ENCODE measurements at places on chromosomes 2 and 18. TPM values are rescaled to one million over a fixed set of nuclear protein-coding genes. Genes with fewer than 3 reads are reported as not detected.

DNA sequence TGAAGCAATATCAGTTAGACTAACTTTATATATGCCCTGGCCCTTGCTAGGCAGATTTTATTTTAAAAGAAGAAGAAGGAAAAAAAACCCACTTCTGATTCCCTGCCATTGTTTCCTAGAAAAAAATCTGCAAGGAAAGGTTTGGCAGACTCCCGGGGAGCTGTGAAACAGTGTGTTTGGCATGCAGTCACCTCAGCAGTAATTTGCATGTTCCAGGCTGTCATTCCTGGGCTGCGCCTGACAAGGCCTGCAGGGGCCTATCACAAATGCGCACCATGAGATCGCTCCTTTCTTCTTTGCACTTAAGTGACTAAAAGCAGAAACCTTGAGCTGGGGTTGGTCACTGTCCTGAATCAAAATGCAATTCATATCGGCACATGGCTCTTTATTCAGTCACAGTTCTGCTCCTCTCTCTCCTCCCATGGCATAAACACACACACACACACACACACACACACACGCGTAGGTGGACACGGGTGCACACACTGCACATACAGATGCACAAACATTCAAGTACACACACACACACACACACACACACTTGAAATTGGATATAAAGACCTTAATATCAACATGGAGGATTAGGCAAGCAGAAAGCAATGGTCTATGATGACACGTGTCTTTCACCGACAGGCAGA, 172.8 kb downstream of the MYT1L start:
- no peak for DNase-seq

The ZAP70 gene
- total RNA-seq, result 12.6 TPM

- DNase-seq, result no peak
Measured at GRCh38 chr2:26442707-26443106, 35.2 kb downstream of the OTOF start.

- no peak for DNase-seq
Measured at GRCh38 chr2:213036836-213037235, 114.6 kb downstream of the IKZF2 start.

DNA sequence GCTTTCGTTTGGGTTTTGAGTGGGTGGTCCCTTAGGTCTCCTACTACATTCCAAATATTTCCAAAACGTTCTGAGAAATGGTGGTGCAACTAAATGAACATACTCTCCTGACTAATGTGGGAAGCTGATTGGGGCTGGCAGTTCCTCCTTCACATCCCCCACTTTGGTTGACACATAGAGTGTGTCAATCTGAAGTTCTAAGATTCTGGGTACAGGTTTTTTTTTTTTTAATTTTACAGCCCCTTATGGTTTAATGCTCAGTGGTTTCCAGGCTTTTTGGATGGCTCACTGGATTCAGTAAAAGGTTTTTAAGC, 58.4 kb upstream of the ITGB6 start:
- no peak for DNase-seq

GRCh38 chr2:66331176-66331575, 103.7 kb upstream of the MEIS1 start:
- DNase-seq, result no peak

The HOXD11 gene
- total RNA-seq, result not detected

DNA sequence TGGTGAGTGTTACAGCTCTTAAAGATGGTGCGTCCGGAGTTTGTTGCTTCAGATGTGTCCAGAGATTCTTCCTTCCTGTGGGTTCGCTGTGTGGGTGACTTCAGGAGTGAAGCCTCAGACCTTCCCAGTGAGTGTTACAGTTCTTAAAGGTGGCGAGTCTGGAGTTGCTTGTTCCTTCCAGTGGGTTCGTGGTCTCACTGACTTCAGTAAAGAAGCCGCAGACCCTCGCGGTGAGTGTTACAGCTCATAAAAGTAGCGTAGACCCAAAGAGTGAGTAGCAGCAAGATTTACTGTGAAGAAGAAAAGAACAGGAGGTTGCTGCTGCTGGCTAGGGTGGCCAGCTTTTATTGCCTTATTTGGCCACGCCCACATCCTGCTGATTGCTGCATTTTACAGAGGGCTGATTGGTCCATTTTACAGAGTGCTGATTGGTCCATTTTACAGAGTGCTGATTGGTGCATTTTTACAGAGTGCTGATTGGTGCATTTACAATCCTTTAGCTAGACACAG, 34.0 kb upstream of the SPTBN1 start:
- no peak for DNase-seq

The DTYMK gene
- total RNA-seq, result 26.2 TPM

GRCh38 chr2:180314086-180314485, 307.0 kb upstream of the CWC22 start:
- DNase-seq, result no peak

- DNase-seq, result no peak
Measured at GRCh38 chr2:142045641-142046040, 85.2 kb downstream of the LRP1B start.

The TSGA10 gene
- total RNA-seq, result 9.3 TPM

The TUBA3D gene
- total RNA-seq, result not detected

GRCh38 chr18:2572171-2572569, 813 bp downstream of the NDC80 start:
- DNase-seq, result no peak

DNA sequence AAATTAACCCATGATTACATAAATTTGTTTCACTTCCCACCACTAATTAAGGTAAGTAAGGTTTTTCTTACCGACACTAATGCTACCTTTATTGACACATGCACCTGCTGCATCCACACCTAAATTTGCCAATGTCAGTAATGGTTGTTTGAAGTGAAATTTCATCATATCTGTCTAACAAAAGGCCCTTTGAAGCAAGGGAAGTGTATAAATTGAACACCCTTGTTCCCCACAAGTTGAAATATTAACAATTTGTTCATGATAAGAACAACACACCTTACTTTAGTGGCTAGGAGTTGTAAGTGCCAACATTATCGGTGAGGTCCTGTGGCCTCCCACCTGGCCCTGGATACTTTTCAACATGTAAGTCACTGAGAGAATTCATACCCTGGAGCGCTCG, 116.3 kb upstream of the CDCA7 start:
- DNase-seq, result peak; percentile 15

GRCh38 chr2:240369801-240370585, 65.5 kb upstream of the GPC1 start:
- peak; percentile 88 for DNase-seq

- DNase-seq, result no peak
Measured at GRCh38 chr2:100953406-100954043, 48.6 kb upstream of the RPL31 start.

DNA sequence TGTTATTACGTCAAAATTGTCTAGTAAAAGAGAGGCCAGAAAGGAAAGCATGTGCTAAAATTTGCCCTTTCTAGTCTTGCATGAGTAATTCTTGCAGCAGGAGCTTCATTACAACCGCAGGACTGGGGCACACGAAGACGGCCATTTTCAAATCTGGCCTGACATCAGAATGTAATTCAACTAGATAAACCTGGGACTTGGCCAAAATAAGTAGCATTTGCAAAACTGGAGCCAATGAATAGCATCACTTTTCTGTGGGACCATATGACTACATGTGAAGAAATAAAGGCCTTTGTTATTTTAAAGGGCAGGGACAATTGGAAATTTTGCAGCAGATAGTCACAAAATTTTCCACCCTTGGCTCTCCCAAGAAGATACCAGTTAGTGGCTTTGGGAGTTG, 3.0 kb upstream of the FZD7 start:
- DNase-seq, result no peak

The PLEKHH2 gene
- 20.5 TPM for total RNA-seq

The LTBP1 gene
- total RNA-seq, result 205 TPM

GRCh38 chr2:108171657-108172056, 68.1 kb upstream of the SULT1C3 start:
- DNase-seq, result no peak

DNA sequence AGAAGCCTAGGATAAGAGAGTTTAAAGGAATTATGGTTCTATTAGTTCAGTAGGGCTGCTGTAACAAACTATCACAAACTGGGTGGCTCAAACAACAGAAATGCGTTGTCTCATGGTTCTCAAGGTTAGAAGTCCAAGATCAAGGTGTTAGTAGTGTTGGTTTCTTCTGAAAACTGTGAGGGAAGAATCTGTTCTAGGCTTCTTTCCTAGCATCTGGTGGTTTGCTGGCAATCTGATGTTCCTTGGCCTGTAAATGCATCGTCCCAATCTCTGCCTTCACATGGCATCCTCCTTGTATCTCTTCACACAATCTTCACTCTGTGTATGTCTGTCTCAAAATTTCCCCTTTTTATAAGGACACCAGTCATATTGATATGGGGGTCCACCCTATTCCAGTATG, 76.3 kb downstream of the MDH1 start:
- no peak for DNase-seq

The VWC2L gene
- total RNA-seq, result not detected

GRCh38 chr2:136049011-136049742, 63.8 kb upstream of the DARS1 start:
- DNase-seq, result no peak

The RESP18 gene
- not detected for total RNA-seq

DNA sequence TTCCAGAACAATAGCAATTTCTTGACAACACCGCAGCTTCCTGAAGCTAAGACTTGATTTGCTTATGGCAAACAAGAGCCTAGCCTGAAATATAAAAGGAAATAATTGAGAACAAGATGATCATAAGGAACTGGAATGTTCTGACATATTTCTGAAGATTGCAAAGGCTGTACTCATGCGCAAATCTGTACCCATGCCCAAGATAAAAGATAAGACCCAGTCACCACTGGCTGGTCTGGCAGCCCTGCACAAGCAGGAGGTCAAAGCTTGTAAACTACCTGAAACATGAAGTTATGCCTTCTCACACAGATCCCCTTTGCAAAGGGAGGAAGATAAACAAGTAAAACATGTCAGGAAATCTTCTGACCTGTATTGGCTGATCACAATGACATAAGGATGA, 160.8 kb upstream of the GYPC start:
- DNase-seq, result no peak

DNA sequence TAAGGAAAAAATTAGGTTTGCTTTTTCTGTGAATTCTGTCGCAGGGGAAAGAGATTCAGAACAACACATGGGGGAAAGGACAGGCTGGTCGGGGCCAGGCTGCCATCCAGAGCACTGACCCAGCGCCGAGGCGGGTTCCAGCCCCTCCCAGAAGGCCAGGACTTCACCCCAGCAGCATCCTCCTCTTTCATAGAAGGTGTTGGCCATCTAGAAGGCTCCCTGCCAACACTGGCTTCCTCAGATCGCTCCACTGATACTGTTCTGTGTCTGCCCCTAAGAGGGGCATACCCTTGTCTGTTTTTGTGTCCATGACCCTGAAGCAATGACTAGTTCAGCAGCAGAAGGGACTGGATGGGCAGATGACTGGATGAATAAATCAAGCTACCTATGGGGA, 144.5 kb downstream of the HDAC4 start:
- DNase-seq, result no peak

The NXPH2 gene
- not detected for total RNA-seq

The ANKRD39 gene
- total RNA-seq, result 19.1 TPM

GRCh38 chr2:50606860-50607259, 425.1 kb downstream of the NRXN1 start:
- no peak for DNase-seq

DNA sequence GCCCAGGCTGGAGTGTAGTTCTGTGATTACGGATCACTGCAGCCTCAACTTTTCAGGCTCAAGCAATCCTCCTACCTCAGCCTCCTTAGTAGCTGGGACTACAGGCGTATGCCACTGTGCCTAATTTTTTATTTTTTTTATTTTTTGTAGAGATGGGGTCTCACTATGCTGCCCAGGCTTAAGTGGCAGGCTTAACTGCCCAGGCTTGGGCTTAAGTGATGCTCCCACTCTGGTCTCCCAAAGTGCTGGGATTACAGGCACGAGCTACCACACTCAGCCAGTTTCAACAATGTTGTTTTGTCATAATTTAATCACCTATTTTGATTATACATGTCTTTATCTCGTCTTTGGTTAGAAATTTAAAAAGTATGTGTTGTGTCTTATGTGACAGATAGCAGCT, 18.2 kb downstream of the UGGT1 start:
- no peak for DNase-seq

DNA sequence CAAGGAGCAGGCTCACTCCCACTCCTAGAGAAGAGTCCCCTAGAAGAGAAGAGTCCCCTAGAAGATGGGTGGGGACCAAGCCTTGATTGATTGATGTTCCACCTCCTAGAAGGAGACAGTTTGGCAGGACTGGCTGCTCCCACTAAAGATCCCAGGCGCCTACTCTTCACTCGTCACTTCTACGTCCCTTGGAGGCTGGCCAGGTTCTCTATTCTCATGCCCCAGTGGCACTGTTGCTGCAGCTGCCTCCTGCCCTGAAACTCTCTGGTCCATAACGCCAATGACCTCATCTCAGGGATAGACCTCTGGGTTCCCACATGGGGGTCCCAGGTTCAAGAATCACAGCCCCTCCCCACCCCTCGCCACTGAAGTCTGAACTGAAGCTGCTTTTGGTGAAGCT, 2.5 kb upstream of the SP140L start:
- DNase-seq, result no peak

The IL36G gene
- not detected for total RNA-seq

DNA sequence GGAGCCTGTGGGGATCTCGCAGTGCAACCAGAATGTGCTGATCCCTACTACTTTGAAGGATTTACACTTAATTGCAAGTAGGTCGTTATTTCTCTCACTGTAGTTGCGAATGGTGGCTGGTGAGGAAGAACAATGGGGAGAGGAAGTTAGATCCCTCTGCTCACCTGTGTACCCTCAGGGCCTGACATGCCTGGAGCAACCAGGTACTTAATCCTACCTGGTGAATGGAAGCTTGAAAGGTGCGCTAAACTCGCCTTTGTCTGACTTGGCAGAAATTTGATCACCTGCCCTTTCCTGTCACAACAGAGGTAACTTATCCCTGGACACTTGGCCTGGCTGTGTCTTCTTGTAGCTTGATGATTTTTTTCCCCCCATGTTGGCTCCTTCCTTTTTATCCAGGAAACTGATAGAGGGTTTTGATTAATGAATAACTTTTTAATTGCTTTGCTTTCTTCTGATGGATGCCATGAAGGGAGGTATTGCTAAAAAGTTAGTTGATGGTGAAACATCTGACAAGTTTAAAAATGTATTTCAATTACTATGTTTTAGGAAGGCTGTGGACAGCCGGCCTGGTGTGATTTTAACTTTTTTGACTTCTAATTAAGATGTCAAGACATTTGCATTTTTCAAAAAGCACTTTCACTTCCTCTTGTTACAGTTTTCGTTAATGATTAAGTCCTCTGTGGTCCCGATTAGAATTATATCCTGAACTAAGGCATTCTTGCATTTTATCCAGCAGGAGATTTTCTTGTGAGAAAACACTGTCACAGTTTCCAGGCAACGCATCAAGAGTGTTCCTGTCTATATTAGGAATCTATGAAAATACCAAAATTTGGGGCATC, 9.2 kb downstream of the SGPP2 start:
- peak; percentile 31 for DNase-seq

- DNase-seq, result no peak
Measured at GRCh38 chr2:149625671-149626070, 38.1 kb upstream of the MMADHC start.

The ACADL gene
- 3.8 TPM for total RNA-seq

The SLC9A4 gene
- total RNA-seq, result 19.9 TPM

DNA sequence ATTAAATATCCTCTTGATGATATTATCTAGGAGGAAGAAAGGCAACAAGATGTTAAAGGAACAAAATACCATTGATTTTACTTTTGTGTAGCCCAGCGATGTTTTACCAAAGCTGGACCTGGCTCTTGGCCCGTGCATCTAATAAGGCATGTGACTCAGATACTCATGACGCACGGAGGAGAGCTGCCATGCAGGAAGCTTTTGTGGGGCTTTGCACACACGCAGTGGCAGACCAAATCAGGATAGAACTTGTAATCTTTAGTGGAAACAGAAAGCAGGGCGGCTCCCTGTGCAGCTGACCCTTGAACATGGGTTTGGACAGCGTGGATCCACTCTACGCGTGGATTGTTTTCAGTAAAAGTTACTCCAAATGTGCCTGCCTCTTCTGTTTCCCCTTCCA, 190.0 kb downstream of the NAPG start:
- peak; percentile 53 for DNase-seq

Data from mucosa of gallbladder (tissue), 1 donor.